ENCODE measurements at places on chromosomes 4 and X.

GRCh38 chrX:53018627-53019026, 30.0 kb upstream of the GPR173 start:
- no peak for DNase-seq

GRCh38 chr4:4613641-4614286, 71.9 kb upstream of the STX18 start:
- DNase-seq: no peak

- no peak for DNase-seq
Observed at GRCh38 chrX:118437283-118437682, 58.3 kb upstream of the DOCK11 start.

DNA sequence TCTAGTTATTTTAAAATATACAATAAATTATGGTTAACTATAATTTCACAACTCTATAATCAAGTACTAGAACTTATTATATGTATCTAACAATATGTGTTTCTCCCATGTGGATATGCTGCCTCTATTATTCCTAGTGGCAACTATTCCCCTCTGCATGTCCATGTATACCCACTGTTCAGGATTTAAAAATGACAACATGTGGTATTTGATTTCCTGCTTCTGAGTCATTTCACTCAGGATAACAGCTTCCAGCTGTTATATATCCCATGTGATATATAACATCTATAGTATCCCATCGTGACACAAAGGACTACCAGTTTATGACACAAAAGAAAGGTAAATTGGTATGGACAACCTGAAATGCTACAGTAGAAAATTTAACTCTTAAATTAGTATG, 167.4 kb upstream of the TACR3 start:
- DNase-seq: no peak

DNA sequence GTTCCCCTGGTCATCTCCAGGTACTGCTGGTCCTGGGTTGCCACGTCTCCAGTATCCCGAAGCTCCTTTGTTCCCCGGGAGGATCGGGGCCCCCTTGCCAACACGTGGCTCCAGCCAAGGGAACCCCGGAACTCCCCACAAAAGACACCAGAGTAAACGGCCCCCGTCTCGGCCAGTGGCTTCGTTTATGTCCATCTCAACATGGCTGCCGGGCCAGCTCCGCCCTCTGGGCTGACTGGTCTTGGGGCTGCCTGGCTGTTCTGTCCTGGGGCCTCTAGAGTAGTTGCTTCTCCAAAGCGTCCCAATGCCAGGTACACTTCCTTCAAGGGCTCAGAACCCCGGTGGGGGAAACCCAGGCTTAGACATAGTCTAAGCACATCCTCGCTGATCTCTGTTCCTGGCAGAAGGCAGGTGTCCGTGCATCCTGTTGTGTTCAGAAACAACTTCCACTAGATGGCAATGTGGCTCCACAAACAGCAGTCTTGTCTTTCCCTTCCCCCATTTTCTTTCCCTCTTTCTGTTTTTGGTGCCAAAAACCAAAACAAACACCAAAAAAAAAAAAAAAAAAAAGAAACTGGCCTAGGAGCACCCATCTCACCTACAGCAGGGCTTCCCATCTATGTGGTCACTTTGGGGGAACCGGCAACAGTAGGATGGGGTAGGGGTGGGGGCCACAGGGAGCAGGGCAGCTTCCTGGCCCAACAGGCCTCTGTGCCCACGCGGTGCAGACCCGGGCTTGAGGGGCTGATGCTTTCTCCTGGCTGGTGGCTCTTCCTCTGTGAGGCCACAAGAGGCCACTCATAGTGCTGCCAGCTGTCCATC, 35.3 kb downstream of the NBDY start:
- DNase-seq: peak; percentile 71

Data from left colon (tissue), 2 donors.